ENCODE measurements at places on chromosomes 5 and 9.

- DNase-seq, result no peak
Observed at GRCh38 chr5:43635374-43635773, 32.4 kb downstream of the NNT start.

- no peak for DNase-seq
Observed at GRCh38 chr5:119074419-119074818, 3.5 kb downstream of the DMXL1 start.

- no peak for DNase-seq
Observed at GRCh38 chr5:14129123-14129522, 14.0 kb upstream of the TRIO start.

DNA sequence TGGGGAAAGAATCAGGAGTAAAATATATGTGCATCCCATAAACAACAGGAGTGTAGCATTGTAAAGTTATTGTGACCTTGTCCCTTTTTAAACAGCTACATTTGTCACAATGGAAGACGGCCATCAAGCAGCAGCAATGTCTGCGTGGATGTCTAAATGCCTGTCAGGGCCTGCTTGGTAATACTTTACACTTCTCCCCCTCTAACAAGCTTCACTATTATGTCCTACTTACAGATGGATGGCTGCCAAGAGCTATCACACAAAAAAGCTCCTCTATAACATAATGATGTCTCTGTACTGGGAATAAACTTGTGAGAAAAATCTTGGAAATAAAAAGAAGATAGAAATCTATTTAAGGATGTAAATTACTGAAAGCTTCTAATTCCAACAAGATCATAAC, 213.0 kb downstream of the FBXL17 start:
- DNase-seq, result no peak

GRCh38 chr5:100518377-100518776, 16.8 kb upstream of the FAM174A start:
- DNase-seq, result no peak

DNA sequence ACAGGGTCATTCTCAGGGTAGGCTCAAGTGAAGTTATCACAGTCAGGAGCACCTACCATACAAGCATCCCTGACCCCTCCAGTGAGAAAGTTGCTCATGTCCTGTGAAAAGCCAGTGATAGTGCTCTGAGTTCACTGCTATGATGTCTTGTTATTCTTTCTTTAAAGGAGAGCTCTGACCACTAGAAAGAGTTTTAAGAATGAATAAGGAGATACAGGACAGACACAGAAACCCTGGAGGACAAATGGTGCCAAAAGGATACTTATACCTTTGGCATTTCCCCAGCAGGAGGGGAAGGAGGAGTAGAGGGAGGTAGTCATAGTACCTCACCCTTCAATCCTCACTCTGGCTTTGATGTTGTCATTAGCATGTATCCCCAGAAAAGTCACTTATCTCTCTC, 84.0 kb upstream of the AGXT2 start:
- DNase-seq, result no peak

GRCh38 chr5:143229426-143229895, 174.0 kb downstream of the NR3C1 start:
- DNase-seq, result no peak

DNA sequence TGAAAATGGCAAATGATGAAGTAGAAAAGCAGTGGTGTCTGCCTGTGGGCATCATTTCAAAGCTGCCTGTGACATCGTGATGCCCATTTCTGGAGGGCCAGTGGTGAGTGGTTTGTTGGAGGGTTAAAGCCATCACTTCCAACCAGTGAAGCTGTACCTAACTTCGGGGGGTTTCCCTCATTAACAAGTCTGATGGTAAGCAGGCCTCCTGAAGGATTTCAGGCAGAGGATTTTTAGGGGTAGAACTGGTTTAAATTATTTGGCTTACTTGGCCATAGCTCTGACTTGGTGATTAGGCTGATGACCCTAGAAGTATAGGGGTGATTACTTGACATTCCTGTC, 10.7 kb downstream of the TNFAIP8 start:
- DNase-seq, result peak; percentile 51

DNA sequence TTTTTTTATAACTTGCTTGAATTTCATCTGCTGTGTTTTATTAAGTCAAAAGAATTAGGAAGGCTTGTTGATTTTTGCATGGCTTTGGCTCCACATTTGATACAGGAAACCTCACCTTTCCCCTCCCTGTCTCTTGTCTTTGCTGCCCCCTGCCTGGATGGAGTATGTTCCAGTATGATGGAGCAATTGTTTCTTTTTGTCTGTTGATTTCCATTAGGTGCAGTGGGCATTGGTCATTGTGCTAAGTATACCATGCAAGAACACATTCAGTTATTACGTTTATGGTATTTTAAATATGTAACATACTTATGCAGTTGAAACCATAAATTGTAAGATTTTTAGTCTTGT, 19.6 kb downstream of the TJP2 start:
- no peak for DNase-seq

All from CD4-positive, alpha-beta T cell treated with Interleukin-12 subunit alpha and Interleukin-12 subunit beta, for 1 hour (primary cell).